Activated CD4-positive, alpha-beta memory T cell treated with anti-CD3 and anti-CD28 coated beads, Interleukin-2, amount 10 ng/mL, durations not matched to agents 7 days and 5 days (primary cell): ENCODE measurements at places on chromosomes 5 and 9.

GRCh38 chr5:157343842-157344790 is 78.2 kb downstream of the CYFIP2 start:
- no peak for DNase-seq

- DNase-seq: no peak
These were observed 7.0 kb downstream of the HSPA9 start for GRCh38 chr5:138568061-138568824.

- no peak for DNase-seq
These were observed 26.7 kb downstream of the OCLN start for GRCh38 chr5:69519285-69519684.

DNA sequence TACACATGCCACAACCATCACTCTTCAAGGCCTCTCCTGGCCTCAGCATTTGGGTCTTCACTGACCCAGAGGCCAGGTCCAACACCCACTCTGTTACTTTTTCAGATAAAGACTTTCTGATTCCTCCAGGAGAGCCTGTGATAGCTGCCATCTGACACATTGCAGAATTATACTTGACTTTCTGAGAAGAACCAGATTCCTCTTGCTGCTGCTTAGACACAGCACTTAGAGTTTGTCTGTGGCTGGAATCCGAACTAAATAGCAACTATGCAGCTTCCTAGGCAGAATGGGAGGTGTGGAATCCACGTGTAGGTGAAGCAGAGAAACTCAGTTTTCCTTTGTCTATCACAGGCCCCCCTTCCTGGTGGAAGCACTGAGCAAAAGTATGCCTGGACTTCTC is 344.7 kb upstream of the SLC30A5 start:
- no peak for DNase-seq

GRCh38 chr5:119339965-119340364 is 15.9 kb upstream of the TNFAIP8 start:
- DNase-seq: no peak

DNA sequence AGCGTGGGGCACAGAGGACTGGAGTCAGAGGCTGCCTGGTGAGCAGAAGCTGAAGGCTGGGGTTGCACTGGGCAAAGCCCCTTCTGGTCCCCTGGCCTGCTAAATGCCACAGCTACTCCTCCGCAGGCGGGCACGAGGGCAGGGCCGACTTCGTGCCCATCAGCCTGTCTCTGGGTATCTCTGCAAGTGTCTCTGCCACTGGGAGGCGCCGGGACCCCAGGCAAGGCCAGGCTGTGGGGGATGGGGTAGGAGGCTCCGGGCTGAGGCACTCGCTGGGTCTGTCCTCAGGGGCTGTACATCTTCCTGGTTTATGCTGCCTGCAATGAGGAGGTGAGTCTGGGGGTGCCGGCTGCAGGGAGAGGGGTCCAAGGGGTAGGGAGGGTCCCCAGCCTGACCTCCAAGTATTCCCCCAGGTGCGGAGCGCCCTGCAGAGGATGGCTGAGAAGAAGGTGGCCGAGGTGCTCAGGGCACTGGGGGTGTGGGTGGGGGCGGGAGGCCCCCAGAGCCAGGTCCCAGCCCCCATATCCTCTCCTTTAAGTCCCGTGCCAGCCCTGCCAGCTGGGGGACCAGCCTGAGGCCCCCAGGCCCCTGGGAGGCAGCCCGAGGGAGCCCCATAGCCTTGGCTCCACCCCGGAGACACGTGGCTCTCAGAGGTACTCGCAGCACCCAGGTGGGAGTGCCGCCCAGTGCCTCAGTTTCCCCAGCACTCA is 25.1 kb downstream of the ADGRD2 start:
- DNase-seq: no peak

DNA sequence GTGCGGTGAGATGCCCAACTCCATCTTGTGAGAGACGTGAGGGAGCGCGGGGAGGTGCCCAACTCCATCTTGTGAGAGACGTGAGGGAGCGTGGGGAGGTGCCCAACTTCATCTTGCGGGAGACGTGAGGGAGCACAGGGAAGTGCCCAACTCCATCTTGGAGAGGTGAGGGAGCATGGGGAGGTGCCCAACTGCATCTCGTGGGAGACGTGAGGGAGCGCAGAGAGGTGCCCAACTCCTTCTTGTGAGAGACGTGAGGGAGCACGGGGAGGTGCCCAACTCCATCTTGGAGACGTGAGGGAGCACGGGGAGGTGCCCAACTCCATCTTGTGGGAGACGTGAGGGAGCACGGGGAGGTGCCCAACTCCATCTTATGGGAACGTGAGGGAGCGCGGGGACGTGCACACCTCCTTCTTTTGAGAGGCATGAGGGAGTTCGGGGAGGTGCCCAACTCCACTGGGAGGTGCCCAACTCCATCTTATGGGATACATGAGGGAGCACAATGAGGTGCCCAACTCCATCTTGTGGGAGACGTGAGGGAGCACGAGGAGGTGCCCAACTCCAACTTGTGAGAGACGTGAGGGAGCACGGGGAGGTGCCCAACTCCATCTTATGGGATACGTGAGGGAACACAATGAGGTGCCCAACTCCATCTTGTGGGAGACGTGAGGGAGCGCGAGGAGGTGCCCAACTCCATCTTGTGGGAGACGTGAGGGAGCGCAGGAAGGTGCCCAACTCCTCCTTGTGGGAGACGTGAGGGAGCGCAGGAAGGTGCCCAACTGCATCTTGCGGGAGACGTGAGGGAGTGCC is 235.4 kb downstream of the CACNA1B start:
- no peak for DNase-seq
